ENCODE measurements at places on chromosomes 2 and 18. TPM values are rescaled to one million over a fixed set of nuclear protein-coding genes. Genes with fewer than 3 reads are reported as not detected.

DNA sequence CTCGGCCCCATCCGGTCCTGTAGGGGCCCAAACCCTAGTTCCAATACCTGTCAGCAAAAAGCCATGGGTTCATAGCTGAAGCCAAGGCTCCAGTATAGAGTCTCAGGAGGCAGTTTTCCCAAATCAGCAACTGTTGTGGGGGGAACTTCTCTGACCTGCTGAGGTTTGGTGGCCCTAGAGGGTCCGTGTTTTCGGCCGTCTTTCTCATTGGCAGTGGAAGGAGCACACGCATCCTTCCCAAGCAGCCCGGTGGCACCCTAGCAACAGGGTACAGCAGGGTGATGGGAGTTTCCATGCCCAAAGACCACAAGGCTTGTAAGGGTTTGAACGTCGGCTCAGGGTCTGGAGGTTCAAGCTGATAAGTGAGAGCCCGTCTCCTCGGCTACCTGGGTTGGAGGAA, 6.6 kb downstream of the FOSL2 start:
- ATAC-seq, result no peak

- ATAC-seq, result no peak
These were observed 93.1 kb downstream of the TNFRSF11A start for GRCh38 chr18:62418258-62418657.

The APOB gene
- 0.20 TPM for total RNA-seq

- no peak for ATAC-seq
These were observed 67.8 kb downstream of the CWC22 start for GRCh38 chr2:179939259-179939658.

The CCL20 gene
- total RNA-seq, result 2.8 TPM

DNA sequence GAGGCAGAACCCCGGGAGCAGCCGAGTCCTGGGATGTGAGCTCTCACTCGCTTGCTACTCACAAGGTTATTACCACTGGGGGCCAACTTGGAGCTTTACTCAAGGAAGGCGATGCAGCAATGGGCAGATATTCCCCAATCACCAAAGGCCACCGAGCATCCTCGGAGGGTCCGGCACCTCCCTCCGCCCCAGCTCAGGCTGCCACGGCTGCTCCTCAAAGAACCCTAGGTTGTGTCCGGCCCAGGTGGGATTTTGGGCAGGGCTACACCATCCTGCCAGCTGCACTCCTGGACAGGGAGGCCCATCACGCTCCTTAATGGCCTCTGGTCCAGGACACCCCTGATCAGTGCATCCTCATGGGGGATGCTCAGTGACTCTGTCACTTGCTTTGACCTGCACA, 24.8 kb downstream of the FBLN7 start:
- ATAC-seq, result no peak

The SLC5A7 gene
- not detected for total RNA-seq

GRCh38 chr2:10434886-10435819, 13.0 kb downstream of the ODC1 start:
- peak; percentile 70 for ATAC-seq

- ATAC-seq, result no peak
These were observed 42.4 kb downstream of the MGAT5 start for GRCh38 chr2:134296301-134296700.

GRCh38 chr18:51639541-51639940, 442.1 kb upstream of the MEX3C start:
- no peak for ATAC-seq

The CAPN14 gene
- total RNA-seq, result 191 TPM

The PLCD4 gene
- 5.7 TPM for total RNA-seq

DNA sequence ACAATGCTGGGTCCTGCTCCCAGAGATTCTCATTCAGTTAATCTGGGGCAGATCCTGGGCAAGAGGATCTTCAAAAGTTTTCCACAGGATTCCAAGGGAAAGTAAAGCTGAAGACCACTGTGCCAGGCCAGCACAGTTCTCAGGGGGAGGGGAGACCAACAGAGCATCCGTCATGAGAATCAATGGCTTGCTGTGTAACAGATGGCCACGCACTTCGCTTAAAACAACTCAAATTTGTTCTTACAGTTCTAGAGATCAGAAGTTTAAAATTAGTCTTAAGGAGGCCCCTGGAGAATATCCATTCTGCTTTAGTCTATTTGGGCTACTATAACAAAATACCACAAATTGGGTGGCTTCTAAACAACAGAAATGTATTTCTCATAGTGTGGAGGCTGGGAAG, 17.4 kb upstream of the SEH1L start:
- ATAC-seq, result no peak

The RBM44 gene
- total RNA-seq, result 0.36 TPM

The RFTN2 gene
- total RNA-seq, result 1.5 TPM

The POU3F3 gene
- total RNA-seq, result not detected

The EMILIN1 gene
- 3.0 TPM for total RNA-seq

DNA sequence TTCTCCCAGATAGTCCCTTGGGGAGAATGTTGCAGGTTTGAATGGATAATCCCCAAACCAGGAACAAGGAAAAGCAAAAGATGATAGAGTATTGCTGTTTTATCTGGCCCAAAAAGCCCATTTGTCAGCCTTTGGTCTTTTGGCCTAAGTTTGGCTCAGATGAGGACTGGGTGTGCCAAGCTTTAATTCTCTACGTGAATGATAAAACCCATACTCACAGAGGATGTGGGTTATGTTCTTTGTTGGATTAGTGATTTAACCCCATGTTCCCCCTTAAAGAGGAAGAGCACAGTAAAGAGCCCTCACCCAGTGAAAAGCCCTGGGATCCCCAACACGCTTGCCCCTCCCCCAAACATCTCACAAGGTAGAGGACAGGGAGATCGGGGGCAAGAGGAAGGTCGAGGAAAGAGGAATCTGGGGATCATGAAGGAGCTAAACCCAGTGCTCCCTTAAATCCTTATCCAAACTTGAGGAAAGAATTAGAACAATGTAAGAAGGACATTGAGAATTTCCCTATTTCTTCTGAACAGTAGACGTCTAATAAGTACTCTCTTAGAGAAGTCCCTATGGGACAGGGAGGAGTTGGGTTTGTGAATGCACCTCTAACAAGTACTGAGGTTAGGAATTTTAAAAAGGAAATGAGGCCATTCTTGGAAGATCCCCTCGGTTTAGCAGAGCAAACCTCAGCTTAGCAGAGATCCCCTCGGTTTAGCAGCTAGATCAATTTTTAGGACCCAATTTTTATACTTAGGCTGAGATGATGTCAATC, 105.0 kb downstream of the HIBCH start:
- ATAC-seq, result no peak

The NEB gene
- total RNA-seq, result 1.7 TPM

The TEKT4 gene
- total RNA-seq, result not detected

The AQP12A gene
- not detected for total RNA-seq

The COLEC12 gene
- total RNA-seq, result 0.68 TPM

The CACNB4 gene
- total RNA-seq, result 9.6 TPM

GRCh38 chr2:65345631-65346030, 86.8 kb downstream of the SPRED2 start:
- ATAC-seq, result no peak

GRCh38 chr18:9109523-9109922, 7.0 kb downstream of the NDUFV2 start:
- ATAC-seq, result no peak

The HOXD4 gene
- total RNA-seq, result 0.36 TPM

The CYP26B1 gene
- 1.9 TPM for total RNA-seq
